ENCODE measurements at places on chromosomes 7 and 10.

- DNase-seq = no peak
Observed at GRCh38 chr10:11146402-11147171, 128.9 kb downstream of the CELF2 start.

DNA sequence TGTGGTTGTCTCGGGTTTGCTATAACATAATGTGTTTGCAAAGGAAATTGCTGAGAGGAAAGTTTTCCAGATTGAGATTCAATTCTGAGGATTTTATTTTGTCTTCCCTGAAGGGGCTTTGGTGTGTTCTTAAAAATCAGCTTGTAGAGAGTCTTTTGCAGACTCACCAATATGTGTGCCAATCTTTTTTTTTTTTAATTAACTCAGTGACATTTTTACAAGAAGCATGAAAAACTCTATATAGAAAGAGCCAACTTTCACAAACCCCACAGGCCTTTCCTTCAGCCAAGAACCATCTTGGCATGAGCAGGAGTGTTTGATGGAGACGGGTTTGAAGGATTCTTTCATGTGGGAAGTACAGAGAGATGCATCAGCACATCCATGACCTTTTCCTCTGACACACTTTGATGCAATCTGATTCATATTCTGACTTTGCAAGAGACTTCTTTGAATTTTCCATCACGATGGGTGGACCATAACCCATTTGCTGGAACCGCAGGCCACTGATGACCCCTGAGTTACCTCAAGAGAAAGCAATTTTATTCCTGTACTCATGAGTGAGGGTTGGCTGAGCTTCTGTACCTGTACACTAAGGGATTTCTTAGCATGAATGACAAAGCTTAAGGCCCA lies 892.6 kb downstream of the XPNPEP1 start:
- DNase-seq = peak; percentile 18

DNA sequence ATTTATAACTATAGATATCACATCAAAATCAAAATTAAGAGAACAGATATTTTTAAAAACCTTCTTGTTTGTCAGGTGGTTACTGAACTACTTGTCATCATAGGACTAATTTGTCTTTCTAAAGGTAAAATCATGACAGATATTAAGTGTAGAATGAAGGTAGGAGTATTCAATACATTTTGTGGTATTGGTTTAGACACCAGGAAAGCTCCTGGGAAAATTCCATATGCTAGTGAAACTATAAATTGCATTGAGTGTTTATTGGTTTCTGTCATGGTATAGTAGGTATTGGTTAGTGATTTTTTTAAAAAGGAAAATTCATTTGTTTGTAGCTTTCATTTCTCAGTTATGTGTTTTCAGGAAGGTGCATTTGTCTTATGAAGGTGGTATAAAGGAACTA lies 132.7 kb downstream of the KCND2 start:
- DNase-seq = no peak

DNA sequence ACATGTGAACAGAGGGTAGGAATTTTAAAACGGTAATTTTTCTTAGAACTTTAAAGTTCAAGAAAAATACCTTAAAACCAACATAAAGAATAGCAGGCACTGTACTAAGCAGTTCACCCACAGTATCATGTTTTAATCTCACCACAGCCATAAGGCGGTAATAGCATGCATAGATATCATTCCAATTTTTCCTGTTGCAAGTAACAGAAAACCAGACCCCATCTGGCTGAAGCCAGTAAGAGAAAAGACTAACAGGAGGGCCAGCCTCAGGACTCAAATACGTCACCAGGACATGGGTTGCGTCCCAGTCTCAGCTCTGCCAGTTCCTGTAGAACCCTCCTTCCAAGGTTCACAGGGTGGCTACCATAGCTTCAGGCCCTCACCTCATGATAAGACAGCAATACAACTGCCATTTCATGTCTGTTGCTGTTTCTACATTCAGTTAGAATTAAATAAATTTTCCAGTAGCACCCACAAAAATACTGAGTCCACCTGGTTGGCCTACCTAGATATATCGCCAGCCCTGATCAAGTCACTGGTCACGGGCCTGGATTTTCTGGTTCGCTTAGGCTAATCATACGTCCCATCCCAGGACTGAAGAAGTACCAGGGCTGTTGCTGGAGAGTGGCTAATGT lies 2.0 kb upstream of the RNF32 start:
- DNase-seq = no peak

GRCh38 chr10:12980102-12980661 lies 21.3 kb downstream of the CCDC3 start:
- peak; percentile 87 for DNase-seq

GRCh38 chr10:20215547-20216152 lies 399.4 kb downstream of the PLXDC2 start:
- no peak for DNase-seq

All from eye (tissue), 1 donor.